Activated T-helper 1 cell treated with anti-CD3 and anti-CD28 coated beads, Interleukin-2, amount 50 U/mL, for 16 hours (primary cell): ENCODE measurements at places on chromosomes 12 and 14.

GRCh38 chr12:18690653-18691052, 47.2 kb downstream of the PLCZ1 start:
- no peak for DNase-seq

DNA sequence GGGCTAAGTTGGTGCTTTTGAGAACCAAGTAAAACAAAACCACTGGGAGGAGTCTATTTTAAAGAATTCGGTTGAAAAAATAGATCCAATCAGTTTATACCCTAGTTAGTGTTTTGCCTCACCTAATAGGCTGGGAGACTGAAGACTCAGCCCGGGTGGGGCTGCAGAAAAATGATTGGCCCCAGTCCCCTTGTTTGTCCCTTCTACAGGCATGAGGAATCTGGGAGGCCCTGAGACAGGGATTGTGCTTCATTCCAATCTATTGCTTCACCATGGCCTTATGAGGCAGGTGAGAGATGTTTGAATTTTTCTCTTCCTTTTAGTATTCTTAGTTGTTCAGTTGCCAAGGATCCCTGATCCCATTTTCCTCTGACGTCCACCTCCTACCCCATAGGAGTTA, 1.8 kb upstream of the RAB5B start:
- no peak for DNase-seq

DNA sequence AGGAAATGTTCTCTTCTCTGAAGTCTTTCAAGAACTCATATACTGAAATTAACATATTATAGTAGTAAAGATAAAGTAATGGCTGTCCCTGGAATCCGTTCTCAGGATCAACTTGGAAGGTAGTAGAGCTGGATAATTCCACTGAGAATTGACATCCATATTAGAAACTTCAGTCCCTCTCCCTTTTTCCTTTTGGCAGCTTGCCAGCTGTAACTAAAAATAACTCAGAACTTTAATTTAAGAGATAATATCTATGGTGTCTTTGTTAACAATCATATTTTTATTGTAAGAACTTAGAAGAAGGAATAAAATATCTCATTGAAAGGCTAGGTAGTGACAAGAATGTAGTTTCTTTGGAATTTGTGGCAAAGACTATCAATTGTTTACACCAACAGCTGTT, 61.4 kb upstream of the PLEKHA5 start:
- DNase-seq: no peak

GRCh38 chr12:29426498-29426897, 45.5 kb upstream of the ERGIC2 start:
- DNase-seq: no peak

GRCh38 chr12:57735198-57735855, 3.2 kb downstream of the AGAP2 start:
- DNase-seq: no peak

- DNase-seq: no peak
Observed at GRCh38 chr12:110314308-110314707, 33.3 kb downstream of the ATP2A2 start.

GRCh38 chr12:88339254-88339949, 197.3 kb downstream of the TMTC3 start:
- no peak for DNase-seq

DNA sequence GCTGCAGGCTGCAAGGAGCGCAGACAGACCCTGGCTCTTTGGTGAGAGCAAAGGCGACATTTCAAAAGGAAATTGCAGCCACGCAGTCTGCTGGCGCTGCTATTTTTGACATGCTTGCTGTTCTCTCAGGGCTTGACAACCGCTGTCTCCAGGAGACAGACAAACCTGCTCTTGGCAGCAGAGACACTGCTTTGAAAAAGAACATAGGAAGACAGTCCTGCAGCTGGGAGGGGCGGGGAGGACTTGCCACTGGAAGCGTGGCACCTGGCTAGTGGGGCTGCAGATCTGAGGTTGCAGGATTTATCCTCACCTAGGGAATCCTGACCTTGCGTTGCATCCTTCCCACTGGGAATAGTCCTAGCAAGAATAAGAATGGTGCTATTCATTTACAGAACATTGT, 91.8 kb upstream of the KCNA1 start:
- DNase-seq: no peak

- DNase-seq: no peak
Observed at GRCh38 chr12:29706311-29706710, 77.4 kb downstream of the TMTC1 start.

DNA sequence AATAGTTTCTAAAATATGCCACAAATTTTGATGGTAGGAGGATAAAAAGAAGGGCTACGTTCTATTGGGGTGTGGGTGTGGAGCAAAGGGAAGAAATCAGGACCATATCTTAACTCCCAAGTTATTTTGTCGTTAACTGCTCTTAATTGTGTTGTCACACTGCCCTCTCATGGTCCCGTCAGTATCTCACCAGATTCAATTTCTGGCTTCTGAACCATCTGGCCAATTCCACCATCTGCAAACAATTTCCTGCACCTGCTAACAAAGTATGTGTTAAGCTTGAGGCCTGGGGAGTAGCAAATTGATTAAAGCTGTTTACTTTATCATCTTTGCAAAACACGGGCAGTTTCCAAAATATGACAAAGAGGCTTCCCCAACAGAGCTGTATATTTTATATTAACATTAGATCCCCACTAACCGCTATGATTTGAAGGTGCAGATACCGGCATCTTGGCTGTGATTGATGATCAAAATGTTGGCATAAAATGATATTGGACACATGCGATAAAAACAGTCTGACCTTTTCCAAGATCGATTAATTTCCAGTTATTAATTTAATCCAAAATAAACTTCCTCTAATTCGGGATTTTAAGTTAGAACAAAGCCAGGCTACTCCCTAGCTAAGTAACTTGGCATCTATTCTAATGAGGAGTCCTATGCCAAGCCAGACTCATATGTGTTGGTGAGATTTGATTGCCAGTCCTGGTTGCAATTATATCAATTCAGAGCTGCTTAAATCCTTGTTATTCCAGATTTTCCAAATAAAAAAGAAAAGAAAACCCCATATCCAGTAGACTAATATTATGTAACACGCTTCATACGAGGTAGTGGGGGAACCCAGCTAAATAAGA, 6.9 kb upstream of the DNM1L start:
- DNase-seq: no peak

- no peak for DNase-seq
Observed at GRCh38 chr12:47577206-47577989, 128.4 kb downstream of the RPAP3 start.

GRCh38 chr14:23572836-23573235, 5.2 kb upstream of the AP1G2 start:
- DNase-seq: no peak

- no peak for DNase-seq
Observed at GRCh38 chr14:89690139-89690538, 264.4 kb downstream of the EFCAB11 start.

DNA sequence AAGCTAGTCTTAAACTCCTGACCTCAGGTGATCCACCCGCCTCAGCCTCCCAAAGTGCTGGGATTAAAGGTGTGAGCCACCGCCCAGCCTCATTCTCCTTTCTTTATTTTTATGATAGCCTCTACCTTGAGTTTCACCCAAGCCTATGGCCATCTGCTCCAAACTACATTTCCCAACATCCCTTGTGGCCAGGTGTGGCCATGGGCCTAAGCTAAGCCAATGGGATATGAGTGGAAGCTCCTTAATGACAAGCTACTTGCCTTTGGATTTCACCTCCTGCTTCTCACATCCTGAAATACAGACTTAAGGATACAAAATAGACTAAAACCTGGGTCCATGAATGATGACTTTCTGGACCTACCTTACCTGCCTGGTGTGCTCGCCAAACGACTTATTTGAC, 46.2 kb downstream of the DPF3 start:
- DNase-seq: no peak

DNA sequence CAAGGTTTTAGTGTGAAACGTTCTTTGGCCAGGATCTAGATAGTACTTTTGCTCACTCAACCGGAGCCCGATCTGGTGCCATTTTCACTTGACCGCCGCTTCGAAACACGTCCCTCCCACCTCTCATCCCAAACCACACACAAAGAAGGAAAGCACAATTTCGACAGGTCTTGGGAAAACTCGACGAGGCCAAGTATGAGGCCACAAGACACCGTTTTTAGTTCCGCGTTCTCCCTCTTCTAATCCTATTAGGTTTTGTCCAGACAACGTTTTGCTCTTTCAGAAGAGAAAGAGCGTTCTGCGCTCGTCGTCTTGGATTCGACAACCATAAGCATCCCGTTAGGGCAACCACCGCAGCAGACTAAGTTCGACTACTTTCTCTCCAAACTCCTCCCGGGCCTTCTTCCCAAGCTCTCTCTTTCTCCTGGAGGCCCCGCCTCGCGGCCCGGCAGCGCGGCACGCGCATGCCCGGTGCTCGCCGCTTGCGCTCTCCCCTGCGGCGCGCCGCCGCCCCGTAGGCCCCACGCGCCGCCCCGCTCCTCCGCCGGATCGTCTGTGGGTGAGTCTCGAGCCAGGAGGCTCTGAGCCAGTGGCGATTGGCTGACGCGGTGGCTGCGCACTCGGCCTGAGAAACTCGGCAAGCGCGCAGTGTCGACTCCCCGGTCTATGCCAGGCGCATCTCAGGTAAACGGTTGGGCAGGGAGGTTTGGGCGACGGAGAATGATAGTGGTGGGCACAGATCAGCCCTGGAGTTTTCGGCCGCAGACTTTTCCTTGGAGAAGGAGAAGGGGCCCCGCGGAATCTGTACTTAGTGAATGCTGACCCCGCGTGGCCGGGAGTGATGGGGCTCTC, at the start of gene MIPOL1:
Gene MIPOL1 (plus strand): TSS at position 517 of the 852 bp plus-strand sequence. CDS start 49,952 bp downstream, outside the sequence.
- no peak for DNase-seq

DNA sequence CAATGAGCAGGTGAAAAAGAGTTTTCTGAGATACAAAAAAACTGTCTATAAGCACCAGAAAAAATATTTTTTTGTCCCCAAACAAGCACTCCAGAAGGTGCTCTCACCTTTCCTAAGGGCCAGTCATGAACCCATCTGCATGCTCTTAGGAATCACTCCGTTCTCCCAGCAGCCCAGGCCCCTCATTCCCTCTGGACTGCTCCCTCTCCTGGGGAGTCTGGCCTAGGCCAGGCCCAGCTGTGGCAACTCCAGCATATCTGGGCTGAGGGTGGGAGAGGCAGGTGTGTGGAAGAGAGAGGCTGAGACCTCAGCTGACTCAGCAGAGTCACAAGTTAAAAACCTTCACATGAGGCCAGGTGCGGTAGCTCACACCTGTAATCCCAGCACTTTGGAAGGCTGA, 54.6 kb downstream of the TRAFD1 start:
- DNase-seq: no peak

- DNase-seq: no peak
Observed at GRCh38 chr14:28635387-28635786, 131.2 kb upstream of the FOXG1 start.

DNA sequence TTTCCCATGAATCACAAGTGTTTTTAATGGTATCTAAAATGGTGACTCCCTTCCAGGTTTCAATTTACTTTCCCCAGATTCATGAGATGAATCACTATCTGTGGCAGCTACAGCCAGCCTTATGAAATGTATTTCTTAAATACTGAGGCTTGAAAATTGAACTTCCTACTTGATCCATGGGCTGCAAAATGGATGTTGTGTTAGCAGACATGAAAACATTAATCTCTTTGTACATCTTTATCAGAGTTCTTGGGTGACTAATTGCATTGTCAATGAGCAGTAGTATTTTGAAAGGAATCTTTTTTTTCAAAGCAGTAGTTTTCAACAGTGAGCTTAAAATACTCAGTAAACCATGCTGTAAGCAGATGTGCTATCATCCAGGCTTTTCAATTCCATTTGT, 250.8 kb downstream of the SLC6A15 start:
- no peak for DNase-seq

DNA sequence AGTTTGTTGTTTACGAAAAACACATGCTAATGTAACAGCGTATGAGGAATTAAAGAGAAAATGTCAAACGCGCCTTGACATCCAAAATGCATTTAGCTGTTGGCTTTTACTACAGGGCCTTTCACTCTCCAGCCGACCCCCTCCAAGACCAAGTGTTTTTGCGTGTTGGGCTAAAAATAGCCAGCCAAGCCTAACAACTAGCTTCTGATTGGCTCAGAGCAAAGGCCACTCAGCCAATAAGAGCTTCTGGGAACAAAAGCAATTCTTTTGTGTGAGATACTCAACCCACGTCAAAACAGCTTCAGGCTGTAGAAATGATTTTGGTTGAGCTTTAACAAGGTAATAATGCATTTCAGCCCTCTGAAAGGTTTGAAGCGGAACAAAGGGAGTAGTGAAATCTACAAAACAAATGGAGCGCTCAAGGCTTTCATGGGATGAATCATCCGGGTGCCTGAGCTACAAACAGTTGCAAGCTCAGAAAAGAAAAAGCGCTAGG, 198.7 kb upstream of the DCN start:
- no peak for DNase-seq

DNA sequence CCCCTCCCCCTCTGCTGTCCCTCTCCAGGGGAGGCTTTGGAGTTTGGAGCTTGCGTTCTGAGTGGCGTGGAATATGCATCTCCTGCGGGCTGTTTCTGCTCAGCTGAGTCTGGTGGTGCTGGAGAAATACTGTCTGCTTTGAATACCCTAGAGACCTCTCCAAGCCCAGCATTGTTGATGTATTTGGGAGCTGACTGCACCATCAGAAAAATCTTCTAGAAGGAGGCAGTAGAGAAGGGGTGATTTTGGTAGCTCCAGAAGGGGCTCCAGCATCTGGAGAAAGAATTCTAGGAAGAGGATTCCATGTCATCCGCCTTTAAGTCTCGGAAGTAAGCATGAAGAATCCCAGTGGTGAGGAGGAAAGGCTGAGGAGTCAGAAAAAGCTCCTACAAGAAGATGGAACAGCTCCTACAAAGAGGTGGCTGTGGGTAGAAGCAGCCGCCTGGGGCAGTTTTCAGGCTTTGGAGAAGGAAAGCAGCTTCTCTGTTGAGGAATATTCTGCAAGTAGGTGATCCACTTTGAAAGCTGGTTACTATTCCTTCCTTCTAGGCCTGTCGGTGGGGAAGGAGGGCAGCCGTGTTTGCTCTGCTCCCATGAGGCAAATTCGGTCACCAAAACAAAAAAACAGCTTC, 9.7 kb downstream of the MLXIP start:
- no peak for DNase-seq

DNA sequence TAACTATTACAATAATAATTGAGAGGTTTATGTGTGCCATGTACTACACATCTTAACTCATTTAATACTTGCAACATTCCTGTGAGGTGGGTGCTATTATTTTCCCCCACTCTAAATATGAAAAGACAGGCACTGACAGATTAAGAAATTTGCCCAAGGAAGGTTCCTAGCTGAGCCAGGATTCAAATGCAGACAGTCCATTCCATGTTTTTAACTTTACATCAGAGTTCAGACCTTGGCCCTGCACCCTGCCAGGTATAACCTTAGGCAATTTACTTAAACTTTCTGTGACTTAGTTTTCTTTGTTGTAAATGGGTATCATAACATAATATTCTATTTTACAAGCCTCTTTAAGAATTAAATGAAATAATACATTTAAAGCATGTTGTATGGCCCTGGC, 26.6 kb downstream of the RDH12 start:
- DNase-seq: no peak
